NCI-H446 treated with DMSO at 0.1 percent for 48 hours (cell line): ENCODE measurements at places on chromosomes 12 and 14.

GRCh38 chr12:129966146-129966995, 62.5 kb upstream of the TMEM132D start:
- DNase-seq: no peak

GRCh38 chr14:41605550-41606281, 960 bp upstream of the LRFN5 start:
- DNase-seq: peak; percentile 71

DNA sequence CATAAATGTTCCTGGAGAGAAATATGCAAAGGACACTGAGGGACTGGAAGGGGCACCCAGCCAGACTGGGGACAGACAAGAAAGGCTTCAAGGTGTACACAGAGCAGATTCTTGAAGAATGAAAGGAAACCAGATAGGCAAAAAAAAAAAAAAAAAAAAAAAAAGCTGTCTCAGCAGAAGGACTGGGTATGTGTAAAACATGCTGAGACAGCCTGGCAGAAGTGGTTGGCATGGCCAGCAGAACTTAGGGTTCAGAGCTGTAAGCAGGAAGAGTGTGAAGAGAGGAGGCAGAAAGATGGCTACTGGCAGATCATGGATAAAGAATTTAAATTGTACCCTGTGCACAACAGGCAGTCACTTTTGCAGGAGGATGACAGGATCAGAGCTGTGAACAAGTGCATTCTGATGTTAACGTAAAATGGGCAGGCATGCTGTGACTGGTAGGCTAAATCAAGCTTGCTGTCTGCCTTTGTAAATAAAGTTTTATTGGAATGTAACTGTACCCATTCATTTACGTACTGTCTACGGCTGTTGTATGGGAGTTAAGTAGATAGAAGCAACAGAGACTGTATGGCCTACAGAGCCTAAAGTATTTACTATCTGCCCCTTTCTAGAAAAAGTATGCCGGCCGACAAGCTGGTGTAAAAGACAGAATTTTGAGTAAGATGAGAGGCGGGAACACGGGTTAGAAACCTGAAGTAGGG, 42.2 kb downstream of the UBR7 start:
- no peak for DNase-seq

- no peak for DNase-seq
Observed at GRCh38 chr12:42585841-42586216, 3.7 kb downstream of the PRICKLE1 start.

- DNase-seq: no peak
Observed at GRCh38 chr14:55065411-55065810, 14.0 kb downstream of the MAPK1IP1L start.

DNA sequence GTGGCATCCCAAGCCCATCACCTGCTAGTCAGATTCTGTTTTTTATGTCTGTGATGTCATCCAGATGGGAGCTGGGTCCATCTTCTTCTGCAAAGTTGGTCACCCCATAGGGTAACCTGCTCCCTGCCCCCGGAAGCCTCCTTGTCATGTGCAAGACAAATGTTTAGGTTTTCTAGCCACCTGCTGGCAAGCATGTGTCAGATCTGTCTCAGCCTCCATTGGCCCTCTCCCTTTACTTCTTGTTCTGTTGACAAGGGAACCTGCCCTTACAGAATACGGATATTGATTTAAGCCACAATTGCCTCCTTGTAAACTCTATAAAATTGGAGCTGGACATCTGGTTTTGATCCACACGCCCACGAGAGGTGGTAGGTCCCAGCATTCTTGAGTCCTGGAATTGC, 7.5 kb downstream of the NTF3 start:
- DNase-seq: no peak

GRCh38 chr12:56129206-56129941, 1.3 kb downstream of the ESYT1 start:
- DNase-seq: no peak

DNA sequence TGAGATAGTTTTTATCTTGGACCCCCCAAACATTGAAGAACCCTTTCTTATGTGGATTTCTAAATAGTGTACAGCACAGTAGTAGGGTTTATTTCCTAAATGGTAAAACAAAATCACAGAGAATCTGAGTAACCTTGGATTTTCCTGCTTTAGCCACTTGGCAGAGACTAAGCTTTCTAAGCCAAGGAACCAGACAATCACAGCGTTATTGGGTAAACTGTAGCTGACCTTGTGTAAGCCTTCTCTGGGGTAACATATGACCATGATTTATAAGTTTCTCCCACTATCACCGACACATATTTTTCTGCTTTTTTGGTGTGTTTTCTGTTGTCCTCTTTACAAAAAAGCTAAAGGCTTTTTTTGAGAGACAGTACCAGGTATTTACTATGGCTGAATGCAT, 136.3 kb upstream of the PZP start:
- DNase-seq: no peak

GRCh38 chr12:1307796-1308195, 286.6 kb downstream of the FBXL14 start:
- no peak for DNase-seq

- DNase-seq: no peak
Observed at GRCh38 chr14:29930283-29930682, 2.6 kb upstream of the PRKD1 start.

- peak; percentile 4 for DNase-seq
Observed at GRCh38 chr12:57456145-57456700, 1.1 kb downstream of the INHBE start.

- no peak for DNase-seq
Observed at GRCh38 chr12:615620-616019, 47.6 kb downstream of the NINJ2 start.

DNA sequence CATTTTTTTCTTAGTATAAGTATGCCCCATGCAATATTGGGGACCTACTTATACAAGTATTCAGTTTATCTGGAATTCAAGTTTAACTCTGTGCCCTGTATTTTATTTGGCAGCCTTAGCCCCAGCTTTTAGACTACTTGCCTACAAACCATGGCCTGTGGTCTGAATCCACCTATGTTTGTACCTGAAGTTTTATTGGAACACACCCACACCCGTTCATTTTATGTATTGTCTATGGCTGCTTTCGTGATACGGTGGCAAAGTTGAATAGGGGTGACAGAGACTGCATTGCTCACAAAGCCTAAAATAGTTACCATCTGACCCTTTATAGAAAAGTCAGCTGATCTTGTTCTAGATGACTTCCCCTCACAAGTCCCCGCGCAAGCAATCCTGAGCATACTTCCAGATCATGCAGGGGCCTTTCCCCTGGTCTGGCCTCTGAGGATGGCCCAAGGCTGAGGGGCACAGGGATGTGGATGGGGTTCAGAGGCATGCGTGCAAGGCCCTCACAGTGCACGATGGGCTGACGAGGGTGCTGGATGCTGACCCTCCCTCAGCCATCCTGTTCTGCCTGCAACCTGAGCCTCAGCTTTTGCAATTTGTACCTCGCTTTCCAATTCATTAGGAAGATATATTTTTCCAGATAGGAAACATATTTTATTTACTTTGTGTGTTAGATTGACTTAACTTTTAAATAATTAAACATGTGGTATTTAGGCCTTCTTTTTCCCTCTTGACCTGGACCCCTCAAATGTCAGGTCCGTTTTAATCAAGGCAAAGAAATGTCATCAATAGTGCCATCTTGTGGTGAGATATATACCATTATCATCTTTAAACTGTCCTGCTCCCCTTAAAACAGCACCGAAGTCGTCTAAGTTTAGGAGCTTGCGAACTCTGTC, 527.3 kb upstream of the CCDC196 start:
- no peak for DNase-seq

- DNase-seq: peak; percentile 60
Observed at GRCh38 chr14:22314183-22314820, 274.7 kb downstream of the DAD1 start.

DNA sequence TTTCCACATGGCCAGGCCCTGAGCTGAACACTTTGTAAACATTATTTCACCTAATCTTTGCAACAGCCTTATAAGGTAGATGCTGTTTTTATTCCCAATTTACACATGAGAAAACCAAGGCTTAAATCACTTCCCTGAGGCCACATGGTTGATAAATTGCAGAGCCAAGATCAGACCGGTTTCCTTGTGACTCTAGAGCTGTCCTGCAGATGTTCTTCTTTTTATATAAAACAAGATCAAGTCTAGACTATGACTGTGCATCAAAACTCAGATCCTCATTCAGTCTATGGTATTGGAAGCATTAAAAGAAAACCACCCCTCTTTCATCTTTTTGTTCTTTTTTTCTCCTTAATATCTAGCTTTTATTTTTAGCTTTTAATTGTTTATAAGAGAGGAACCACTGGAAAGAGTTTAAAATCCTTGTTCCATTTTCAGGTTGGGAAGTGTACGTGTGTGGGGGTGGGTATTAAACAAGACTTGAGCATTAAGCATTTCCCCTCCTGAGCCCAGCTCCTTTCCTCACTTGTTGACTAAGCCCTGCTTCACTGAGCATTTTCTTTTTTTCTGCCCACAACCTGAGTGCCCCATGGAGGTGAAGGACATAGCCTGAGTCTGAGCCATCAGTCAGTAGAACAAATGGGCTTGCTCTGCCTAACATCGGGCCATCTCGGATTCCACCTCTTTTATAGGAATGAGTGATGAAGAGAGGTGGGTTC, 45.4 kb downstream of the GPATCH2L start:
- DNase-seq: no peak

GRCh38 chr14:81366214-81366613, 33.9 kb downstream of the STON2 start:
- peak; percentile 37 for DNase-seq

GRCh38 chr12:119391673-119392072, 57.1 kb downstream of the CCDC60 start:
- no peak for DNase-seq

- DNase-seq: no peak
Observed at GRCh38 chr12:54606556-54606955, 18.1 kb upstream of the PPP1R1A start.

GRCh38 chr14:79161571-79161970, 991.4 kb downstream of the NRXN3 start:
- DNase-seq: no peak

DNA sequence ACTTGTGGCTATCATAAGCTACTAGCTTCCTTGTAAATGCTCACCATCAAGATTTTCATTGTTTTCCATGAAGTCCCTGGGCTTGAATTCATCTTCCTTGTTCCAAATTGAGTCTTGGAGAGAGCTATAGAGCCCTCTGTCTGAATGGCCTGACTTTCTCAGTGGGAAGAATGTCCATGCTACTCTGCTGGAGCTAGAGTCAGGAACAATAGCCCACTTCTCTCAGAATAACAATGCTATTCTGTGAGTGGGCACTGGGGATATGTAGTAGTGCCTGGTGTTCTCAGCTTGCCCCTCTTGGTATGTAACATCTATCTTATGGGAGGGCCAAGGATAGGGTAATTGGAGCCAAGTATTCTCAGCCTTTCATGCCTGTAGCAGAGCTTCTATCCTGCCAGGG, 127.6 kb upstream of the TRHDE start:
- DNase-seq: no peak

DNA sequence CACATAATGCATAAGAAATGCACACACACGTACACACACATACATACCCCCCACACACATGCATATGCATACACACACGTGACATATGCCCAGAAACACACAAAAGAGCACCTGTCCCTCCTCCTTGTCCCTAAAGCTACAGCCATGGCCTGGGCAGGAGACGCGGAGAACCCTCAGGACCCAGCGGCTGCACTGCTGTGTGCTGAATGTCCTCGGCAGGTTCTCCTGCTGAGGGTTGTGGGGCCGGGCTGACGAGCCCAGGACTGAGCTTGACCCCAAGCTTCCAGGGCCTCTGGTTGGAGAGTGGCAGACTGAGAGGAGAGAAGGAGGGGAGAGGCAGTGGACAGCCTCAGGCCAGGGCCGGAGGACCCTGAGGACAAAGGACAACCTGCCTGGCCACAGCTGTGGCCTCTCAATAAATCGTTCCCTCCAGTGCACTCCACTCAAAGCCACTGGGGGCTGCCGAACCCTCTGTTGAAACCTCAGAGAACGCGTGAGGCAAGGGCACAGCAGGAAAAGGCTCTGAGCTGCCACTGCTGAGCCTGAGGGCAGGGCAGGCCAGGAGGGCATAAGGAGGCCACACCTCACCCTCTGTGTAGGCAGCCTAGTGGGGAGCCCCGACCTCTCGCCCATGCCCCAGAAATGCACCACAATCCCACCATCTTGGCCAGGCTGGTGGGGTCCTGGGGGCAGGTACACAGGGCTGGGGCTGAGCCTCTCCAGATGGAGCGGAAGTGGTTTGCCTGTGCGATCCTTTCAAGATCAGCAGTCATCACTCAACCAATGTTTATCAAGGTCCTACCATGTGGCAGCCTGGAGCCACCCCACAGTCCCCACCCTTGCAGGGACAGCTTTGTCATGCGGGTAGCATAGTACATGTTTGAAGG, 3.1 kb downstream of the CACNA2D4 start:
- no peak for DNase-seq

- no peak for DNase-seq
Observed at GRCh38 chr12:64025174-64025958, 180.9 kb downstream of the SRGAP1 start.

- no peak for DNase-seq
Observed at GRCh38 chr12:63955831-63956666, 111.5 kb downstream of the SRGAP1 start.

- DNase-seq: no peak
Observed at GRCh38 chr12:28708918-28709371, 440.1 kb upstream of the FAR2 start.

DNA sequence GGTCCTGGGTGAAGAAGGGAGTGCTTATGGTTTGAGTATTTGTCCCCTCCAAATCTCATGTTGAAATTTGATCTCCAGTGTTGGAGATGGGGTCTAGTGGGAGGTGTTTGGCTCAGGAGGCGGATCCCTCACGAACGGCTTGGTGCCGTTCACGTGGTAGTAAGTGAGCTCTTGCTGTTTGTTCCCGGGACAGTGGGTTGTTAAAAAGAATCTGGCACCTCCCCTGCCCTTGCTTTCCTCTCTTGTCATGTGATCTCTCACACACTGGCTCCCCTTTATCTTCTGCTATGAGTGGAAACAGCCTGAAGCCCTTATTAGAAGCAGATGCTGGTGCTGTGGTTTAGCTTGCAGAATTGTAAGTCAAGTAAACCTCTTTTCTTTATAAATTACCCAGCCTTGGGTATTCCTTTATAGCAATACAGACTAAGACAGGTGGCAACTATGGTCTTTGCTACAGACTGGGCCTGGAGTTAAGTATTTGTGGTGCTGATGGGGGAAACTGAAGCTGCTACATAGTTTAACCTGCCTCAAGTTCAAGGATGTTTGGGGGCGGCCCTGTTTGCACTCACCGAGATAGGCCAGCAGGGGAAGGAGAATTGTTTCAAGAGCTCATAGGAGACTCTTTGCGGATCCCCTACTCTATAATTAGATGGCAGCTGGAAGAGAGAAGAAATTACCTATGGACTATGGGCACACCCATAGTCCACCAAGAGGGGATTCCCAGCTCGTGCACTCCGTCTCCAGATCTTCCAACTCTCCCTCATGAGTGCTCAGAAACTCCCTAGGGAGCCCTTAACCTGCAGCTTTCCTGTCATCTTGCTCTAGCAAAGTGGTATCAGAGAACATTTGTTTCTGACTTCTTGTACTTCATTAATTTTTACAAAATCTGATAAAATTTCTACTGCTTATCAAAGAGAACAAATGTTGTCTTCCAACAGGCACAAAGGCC, 164.6 kb downstream of the SLC15A5 start:
- DNase-seq: no peak

- peak; percentile 51 for DNase-seq
Observed at GRCh38 chr12:51591016-51591901, at the start of gene SCN8A. Gene SCN8A (plus strand): TSS chr12:51591233. CDS start chr12:51662818, 71,585 bp downstream.
